Right lobe of liver (tissue), 6 donors: ENCODE measurements at places on chromosomes 6 and 20.
A peak's percentile ranks its signal among the peaks of the same experiment; 100 is the strongest.

DNA sequence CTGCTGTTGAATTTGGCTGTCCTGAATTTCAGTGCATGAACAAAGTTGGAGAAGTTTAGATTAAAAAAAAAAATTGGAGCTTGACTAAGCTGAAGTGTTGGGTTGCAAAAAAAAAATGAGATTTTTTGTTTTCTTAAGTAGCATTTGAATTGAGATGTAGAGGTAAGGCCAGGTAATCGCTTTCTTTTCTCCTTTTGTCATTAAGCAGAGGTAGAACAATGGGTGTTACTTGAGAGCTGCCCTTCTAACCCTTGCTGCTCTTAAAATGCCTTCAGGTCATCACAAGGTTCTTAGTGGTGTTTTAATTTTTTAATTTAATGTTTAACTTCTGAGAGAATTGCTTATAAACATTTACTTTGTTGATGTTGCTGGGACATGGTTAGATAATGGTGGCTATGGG lies 84.1 kb upstream of the PRDM1 start:
- DNase-seq = no peak

DNA sequence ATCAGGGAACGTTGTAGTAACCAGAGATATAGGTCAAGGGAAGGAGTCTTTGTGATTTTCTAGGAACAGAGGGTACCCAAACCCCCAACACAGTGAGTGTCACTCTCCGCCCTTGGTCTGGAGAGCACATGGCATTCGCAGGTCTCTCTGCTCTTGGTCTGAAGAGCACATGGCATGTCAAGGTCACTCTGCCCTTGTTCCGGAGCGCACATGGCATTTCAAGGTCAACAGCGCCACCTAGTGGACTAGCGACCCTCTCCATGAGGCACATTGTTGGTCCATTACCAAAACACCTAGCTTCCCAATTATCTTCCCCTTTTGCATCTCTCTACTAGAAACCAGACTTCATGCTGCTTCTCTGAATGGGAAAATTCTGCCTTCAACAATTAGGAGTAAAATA lies 260.0 kb downstream of the C6orf118 start:
- peak; percentile 75 for DNase-seq

- DNase-seq = no peak
These were observed 13.6 kb upstream of the UBR2 start for GRCh38 chr6:42550277-42550676.

GRCh38 chr6:100886076-100886475 lies 4.9 kb upstream of the ASCC3 start:
- DNase-seq = no peak

DNA sequence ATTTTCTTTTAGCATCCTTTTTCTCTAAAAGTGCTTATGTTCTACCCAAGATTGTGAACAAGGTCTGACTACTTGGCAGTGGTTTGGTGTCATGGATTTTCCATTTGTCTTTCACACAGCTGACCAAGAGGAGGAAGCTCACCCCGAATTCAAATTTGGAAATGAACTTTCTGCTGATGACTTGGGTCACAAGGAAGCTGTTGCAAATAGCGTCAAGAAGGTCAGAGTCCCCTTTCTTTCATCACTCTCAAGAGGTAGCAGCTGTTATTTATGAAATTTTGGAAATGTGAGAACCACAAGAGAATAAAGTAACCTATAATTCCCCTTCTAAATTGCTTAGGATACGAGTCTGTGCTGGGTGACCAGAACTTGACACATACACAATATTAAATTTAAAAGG lies 113.0 kb upstream of the LAMP5 start:
- DNase-seq = no peak
